NCI-H2081 treated with DMSO at 0.1 percent for 48 hours (cell line): ENCODE measurements at places on chromosomes 1 and 21.

- DNase-seq, result no peak
Observed at GRCh38 chr1:95093296-95093695, 20.5 kb upstream of the ALG14 start.

GRCh38 chr1:167107456-167107855, 13.6 kb downstream of the STYXL2 start:
- no peak for DNase-seq

DNA sequence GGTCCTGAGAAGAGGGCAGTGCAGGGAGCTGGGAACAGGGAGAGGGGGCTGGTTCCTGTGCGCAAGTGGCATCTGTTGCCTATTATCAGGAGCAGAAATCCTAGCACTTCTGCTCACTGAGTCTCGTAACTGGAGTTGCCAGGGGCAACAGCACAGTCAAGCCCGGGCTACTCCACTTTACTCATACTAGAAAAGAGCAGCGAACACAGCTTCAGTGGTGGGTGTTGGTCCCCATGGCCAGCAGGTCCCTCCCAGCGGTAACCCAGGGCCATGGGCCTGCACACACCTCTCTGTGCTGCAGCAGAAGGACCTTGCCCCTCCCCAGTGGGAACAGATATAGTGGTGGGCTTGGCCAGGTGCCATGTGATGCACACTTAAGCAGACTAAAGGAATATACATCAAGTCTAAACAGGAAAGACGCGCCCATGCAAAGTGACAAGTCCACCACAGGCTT, 8.5 kb downstream of the PYCR2 start:
- DNase-seq, result no peak

DNA sequence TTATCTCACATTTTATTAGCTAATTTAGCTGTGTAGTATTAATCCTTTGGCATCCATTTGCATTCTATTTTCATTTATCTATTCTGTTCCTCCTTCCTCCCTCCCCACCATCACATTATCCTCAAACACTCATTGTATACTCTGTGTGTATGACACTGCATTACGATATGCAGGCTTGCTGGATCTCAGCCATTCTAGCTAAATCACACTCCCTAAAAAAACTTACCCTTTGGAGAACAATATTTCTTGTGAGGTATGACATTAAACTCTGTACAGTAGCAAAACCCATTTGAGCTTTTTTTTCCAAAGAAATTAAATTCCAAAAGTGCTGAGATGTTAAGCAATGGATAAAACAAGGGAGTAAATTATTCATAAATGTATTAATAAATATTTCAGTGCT, 11.4 kb upstream of the RAB3GAP2 start:
- DNase-seq, result no peak

GRCh38 chr1:33282791-33283190, 26.5 kb downstream of the ZNF362 start:
- DNase-seq, result no peak

DNA sequence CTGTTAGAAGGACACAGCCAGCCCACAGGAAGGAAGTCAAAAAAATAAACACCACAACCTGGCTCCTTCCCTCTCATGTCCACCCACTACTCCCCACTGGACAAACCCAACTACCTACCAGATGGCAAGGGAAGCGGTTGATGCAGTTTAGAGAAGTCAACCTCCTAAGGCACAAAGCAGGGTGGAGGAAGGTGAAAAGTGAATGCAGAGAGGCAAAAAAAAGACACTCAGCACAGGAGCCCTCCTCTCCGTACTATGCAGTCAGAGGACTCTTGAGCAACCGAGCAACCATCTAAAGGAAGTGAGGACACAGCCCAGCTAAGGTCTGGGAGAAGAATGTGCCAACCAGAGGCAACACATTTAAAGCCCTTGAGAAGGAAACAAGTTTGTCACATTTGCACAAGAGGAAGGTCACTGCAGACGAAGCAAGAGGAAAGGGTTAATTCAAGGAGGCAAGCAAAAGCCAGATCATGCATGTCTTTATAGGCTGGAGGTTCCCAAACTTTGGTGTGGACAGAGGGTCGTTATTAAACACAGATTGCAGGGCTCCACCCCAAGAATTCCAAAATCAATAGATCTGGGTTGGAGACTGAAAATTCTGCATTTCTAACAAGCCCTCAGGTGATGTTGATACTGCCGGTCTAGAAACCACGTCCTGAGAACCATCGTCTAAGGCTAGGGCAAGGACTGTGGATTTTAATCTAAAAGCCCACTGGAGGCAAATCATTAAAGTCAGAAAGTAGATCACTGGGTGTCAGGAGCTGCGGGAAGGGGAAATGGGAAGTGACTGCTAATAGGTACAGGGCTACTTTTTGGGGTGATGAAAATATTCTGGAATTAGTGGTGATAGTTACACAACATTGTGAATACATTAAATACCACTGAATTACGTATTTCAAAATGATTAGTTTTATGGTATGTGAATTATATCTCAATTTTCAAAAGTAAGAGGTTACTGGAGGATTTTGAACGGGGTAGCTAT, 19.7 kb downstream of the TP53BP2 start:
- no peak for DNase-seq

GRCh38 chr1:59570524-59570923, 244.2 kb upstream of the HOOK1 start:
- peak; percentile 14 for DNase-seq

DNA sequence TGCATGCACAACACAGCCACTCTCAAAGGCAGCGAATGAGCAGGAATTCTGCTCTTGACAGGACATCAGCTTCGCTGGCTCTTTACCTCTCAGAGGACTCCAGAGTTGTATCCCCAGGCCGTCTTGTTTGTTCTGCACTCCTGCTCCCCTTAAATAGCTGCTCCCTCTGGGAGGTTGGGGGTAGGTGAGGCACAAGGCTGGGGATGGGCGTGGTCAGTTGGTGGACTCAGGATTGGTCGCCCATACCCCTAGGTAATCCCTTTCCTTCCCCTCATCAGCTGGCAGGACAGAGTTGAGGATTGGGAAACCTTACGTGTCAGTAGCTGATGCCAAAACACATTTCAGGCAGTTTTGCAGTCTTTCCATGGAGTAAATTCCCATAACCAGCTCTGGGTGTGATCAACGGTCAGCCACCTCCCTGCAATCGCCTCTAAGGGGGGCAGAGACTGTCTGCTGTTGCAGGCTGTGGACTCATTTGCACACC, at the start of gene PLA2G2A:
PLA2G2A (minus strand) TSS at position 125 of the 484 bp plus-strand sequence. CDS start 845 bp downstream, outside the sequence.
- DNase-seq, result no peak

- no peak for DNase-seq
Observed at GRCh38 chr1:1356796-1357401, 1.5 kb downstream of the MXRA8 start.

GRCh38 chr1:98278055-98278454, 357.2 kb upstream of the DPYD start:
- no peak for DNase-seq

GRCh38 chr1:21852282-21853130, 40.4 kb downstream of the LDLRAD2 start:
- no peak for DNase-seq

GRCh38 chr1:184567009-184567408, 180.2 kb downstream of the C1orf21 start:
- DNase-seq, result no peak

GRCh38 chr1:185850366-185850765, 116.2 kb downstream of the HMCN1 start:
- DNase-seq, result no peak

DNA sequence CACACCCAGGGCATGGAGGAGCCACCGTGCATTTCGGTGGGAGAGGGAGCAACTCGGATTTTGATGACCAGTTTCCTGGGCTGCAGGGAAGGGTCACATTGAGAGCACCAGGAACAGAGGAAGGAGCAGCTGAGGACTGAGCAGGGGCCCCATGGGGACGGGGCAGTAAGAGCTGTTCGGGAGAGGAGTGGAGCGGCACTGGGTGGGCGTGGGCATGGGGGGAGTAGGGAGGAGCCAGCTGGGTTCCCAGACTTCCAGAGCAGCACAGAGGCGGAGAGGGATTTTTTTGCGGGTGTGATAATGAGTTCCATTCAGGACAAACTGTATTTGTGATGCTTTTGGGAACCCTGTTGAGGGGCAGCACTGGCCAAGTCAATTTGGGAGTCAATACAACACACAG, 17.4 kb upstream of the GPR153 start:
- no peak for DNase-seq

DNA sequence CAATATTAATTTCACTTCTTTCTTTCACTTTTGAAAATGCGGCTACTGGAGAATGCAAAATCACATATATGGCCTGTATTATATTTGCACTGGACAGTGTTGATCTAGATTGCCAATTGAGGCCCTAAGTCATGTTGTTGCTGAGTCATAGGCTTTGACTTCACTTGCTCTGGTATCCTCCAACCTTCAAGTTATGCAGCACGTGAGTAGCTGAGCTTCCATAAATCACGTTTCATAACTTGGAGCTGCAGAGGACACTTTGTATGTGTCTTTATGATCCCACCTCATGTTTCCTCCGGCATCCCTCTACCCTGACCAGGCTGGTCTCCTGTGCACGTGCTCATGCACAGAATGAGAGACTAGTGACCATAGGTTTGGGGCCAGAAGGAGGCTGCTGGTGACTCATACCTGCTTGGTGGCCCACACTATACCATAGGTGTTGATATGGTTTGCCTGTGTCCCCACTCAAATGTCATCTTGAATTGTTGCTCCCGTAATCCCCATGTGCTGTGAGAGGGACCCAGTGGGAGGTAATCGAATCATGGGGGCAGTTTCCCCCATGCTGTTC, 103.0 kb upstream of the TSPAN2 start:
- no peak for DNase-seq

GRCh38 chr1:182120411-182121258, 59.1 kb upstream of the ZNF648 start:
- no peak for DNase-seq

- DNase-seq, result no peak
Observed at GRCh38 chr1:199073166-199073565, 434.3 kb downstream of the PTPRC start.

- no peak for DNase-seq
Observed at GRCh38 chr1:225911191-225912130, 12.6 kb downstream of the PYCR2 start.

- no peak for DNase-seq
Observed at GRCh38 chr21:34846601-34847112, 177.9 kb downstream of the CLIC6 start.

GRCh38 chr21:37337831-37338230, 28.7 kb upstream of the DYRK1A start:
- DNase-seq, result no peak

DNA sequence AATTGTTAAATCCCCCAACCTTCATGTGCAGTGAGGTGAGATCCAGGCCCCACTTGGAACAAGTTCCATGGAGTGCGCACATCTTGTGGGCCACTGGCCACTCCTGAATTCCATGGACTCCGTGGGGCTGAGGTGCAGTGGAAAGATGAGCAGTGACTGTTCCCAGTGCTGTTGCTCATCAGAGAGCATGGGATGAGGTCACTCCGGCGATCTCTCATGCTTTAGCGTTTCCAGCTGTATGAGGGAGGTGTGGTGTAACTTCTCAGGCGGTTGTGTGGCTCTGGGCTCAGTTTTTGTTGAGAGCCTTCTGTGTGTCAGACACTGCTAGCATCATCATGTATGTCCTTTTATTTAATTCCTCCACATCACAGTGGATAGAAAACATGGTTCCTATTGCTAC, 96.2 kb downstream of the GALNT2 start:
- DNase-seq, result no peak

DNA sequence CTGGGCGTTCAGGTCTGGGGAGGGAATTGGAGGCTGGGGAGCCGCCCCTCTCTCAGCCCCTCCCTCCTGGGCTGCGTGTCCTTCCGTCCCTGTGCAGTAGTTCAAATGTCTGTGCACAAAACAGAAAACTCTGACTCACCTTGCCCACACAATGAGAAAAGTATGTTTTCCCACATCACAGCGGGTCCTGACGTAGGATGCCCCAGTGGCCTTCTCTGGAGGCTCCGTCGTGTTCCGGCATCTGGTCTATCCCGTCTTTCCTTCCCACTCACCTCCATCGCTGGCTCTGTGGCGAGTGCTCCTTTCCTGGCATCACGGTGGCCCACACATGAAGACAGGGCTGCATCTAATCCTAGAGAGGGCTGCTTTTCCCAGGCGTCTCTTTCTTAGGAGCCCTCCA, 224.0 kb downstream of the KAZN start:
- no peak for DNase-seq

GRCh38 chr1:209576392-209577197, 6.9 kb upstream of the CAMK1G start:
- DNase-seq, result peak; percentile 17

DNA sequence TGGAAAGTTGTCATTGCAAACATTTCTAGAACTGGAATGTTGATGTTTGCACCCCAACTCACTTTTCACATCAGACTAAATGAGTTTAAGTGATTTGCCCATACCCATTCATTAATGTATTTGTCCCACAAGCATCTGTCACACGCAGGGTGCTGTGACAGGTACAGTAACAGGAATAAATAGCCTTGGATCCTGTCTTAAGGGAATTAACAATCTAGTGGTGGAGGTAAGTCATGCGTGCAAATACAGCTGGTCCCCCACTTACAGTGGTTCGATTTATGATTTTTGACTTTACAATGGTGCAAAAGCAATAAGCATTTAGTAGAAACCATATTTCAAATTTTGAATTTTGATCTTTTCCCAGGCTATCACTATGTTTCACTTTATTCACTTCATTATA, 17.5 kb upstream of the PRDM2 start:
- no peak for DNase-seq

DNA sequence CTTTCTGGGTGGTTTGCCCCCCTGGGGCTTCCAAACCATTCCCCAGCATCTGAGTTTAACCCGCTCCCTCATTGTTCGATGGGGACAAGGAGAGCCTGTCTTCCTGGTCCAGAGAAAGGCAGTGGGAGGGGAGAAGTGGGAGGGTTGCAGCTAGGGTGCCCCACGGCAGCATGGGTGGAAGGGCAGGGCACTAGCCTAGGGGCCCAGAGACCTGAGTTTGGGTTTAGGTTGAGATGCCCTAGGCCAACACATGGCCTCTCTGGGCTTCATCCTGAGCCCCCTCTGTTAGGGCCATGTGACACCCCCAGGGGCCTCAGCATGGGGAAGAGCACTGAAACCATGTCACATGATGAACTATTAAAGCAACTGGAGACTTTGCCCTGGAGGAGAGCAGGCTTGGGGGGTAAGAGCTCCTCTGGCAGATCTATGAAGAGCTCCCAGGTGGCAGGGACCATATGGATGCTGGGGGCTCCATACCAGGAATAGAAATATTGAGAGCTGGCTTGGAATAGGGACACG, 9.7 kb upstream of the RUNX3 start:
- no peak for DNase-seq

GRCh38 chr21:33402001-33402979, 923 bp upstream of the IFNGR2 start:
- no peak for DNase-seq

DNA sequence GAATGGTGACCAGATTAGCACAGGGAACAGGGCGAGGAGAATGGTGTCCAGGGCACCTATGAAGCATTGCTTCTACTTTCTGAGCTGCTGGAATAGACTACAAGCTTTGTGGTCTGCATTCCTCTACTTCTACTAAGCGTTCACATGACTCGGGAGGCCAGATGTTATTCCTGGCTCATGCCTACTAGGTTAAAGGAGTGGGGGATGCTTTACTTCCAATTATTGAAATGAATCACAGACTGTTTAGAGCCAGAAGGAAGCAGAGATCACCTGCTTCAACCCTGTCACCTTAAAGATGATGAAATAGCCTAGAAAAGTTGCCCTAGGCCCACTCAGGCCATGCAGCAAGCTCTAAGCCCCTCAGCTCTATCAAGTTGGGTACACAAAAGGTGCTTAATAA, 633.5 kb downstream of the KIF26B start:
- no peak for DNase-seq
